ENCODE measurements at places on chromosomes 16 and 17.

GRCh38 chr16:2163211-2163881, 7.8 kb downstream of the TRAF7 start:
- DNase-seq = no peak

GRCh38 chr17:41211845-41212466, 14.5 kb upstream of the KRTAP9-2 start:
- peak; percentile 3 for DNase-seq

DNA sequence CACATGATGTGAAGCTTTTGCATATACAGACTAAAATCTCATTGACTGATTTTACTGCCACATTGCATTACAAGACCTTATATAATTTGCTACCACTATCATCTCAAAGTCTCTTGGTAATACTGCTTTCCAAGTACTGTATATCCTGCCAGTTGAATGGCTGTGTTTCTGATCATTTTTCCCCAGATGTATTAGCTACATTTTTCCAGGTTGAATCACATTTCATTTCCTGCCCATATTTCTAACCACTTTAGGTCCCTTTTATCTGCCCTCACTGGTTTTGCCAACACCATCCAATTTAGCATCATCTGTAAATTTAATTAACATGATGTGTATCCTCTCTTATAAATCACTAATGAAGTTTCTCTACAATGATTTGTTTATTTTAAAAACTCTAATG, 365.7 kb upstream of the PMFBP1 start:
- no peak for DNase-seq

GRCh38 chr16:6111390-6111789, 1013.8 kb upstream of the EEF2KMT start:
- DNase-seq = no peak

- DNase-seq = no peak
Measured at GRCh38 chr17:45640141-45640850, 143.8 kb upstream of the CRHR1 start.

- DNase-seq = no peak
Measured at GRCh38 chr16:89565506-89566372, 5.3 kb downstream of the RPL13 start.

DNA sequence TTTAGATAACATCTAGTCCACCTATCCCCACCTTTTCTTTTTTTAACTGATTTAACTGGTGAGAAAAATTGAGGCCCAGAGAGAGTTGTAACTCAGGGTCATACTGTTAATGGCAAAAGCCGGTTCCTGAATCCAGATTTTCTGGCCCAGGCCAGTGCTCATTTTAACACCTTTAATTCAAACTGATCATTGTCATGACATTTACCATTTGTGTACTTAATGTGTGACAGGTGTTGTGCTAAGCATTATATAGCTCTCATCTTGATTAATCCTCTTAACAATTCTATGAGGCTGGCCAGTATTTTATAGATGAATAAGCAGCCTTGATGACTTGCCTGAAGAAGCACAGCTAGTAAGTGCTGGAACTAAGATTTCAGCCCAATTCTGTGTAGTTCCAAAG, 14.4 kb downstream of the RHOT1 start:
- no peak for DNase-seq

GRCh38 chr17:4870855-4871254, 28.5 kb upstream of the C17orf107 start:
- DNase-seq = no peak

DNA sequence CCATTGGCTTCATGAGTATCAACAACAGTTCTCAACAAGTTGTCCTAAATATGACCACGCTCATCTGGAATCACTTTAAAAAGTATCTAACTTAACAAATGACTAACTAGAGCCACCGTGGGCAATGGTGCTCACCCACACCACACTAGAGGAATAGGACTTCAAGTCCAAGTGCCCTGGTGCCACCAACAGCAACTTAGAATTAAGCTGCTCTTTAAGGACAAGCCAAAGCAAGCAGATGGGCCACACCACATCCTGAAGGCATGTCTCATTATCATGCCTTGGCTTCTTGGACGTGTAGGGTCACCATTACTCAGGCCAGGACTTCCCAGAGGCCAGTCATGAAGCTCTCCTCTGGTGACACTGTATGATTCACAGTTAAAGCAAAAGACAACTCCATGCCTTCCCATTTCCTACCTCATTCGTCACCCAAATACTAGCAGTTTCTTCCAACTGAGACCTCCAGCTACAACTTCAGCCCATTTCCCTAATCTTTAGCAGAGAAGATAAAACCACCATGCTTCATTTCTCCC, 9.4 kb upstream of the SLC6A4 start:
- DNase-seq = no peak

- DNase-seq = no peak
Measured at GRCh38 chr17:9479964-9480363, 95.7 kb downstream of the STX8 start.

DNA sequence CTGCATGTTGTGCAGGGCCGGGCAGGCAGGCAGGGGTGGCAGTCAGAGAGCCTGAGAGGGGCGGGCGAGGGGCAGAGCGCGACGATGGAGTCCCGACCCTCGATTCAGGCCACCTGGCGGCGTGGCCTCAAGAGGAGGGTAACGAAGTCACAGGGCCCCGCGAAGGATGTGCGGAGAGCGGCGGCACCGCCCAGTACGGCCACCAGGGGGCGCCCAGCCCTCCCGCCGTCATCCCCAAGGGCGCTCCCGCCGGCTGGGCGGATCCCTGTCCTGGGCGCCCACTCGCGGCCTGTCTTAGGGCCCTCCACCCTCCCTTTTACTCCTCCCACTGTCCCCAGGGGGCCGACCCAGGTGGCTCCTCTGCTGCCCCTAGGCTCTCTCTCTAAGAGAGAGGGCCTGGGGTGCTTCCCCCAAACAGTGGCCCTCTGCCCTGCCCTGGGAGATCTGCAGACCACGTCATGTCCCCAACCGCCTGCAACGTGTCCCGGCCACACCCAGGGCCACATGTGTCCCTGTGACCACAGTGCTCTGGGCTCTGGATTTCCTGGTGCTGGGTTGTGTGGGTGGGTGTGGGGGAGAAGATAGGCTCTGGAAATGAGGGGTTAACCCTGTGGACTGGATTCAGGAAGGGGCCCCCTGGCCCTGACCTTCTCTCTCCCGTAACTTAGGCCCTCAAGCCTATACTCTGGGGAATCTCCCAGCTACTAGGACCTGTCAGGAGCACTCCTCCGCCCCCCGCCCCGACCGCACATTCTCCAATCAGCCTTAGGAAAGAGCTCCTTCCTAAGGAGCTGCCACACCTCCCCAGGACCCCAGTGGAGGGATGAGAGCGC, 5.9 kb downstream of the DPEP2 start:
- DNase-seq = no peak

- DNase-seq = no peak
Measured at GRCh38 chr17:5817475-5818395, 233.4 kb upstream of the NLRP1 start.

DNA sequence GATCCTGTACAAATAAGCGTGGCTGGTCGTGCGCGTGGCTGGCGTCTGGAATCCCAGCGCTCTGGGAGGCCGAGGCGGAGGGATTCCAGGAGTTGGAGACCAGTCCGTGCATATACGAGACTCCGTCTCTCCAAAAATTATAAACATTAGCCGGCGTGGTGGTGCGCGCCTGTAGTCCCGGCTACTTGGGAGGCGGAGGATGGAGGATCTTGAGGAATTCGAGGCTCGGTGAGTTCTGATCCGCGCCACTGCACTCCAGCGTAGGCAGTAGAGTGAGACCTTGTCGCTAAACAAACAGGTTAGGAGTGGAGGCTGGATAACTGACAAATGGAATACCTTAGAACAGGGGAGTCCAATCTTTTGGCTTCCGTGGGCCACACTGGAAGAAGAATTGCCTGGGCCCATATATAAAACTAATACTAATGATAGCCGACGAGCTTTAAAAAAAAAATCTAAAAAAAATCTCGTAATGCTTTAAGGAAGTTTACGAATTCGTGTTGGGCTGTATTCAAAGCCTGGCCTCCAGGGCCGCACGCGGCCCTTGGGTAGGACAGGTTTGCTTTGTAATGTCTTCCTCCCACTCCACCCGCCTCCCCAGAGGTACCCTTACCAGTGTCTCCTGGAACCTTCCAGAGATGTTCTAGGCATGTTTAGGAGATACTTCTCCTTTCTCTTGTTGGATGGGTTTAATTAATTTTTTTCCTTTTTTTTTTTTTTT, 909 bp upstream of the RSL1D1 start:
- no peak for DNase-seq

DNA sequence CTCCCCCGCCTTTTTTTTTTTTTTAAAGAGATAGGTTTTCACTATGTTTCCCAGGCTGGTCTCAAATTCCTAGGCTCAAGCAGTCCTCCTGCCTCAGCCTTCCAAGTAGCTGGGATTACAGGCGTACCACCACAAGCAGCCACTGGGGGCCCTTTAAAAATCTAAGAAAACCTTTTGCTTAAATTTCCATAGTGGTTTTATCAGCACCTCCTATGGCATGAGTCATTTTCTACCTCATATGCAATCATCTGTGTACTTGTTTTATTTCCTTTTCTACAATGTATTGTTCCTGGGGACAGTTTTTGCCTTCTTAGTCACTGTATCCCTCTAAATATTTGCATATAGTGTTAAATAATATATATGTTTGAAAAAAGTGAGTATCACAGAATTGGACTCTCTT, 29.2 kb downstream of the GNA13 start:
- no peak for DNase-seq

GRCh38 chr16:70437017-70437581, 1.8 kb downstream of the ST3GAL2 start:
- no peak for DNase-seq

GRCh38 chr17:10610884-10611283, 46.2 kb downstream of the MYH3 start:
- no peak for DNase-seq

DNA sequence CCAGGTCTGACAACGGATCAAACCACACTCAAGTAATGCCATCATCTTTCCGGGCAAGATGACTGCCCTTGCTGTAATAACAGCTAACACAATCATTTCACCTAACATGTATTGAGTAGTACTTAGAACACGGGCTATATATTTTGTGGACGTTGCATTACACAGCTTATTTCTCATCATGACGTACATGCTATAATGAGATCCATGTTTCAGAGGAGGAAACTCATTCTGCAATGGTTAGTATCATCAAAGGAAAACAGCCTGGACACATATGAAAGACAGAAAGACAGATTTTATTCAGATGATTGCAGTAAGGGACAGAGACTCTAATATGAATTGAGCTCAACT, 446.7 kb downstream of the HS3ST3B1 start:
- DNase-seq = no peak

DNA sequence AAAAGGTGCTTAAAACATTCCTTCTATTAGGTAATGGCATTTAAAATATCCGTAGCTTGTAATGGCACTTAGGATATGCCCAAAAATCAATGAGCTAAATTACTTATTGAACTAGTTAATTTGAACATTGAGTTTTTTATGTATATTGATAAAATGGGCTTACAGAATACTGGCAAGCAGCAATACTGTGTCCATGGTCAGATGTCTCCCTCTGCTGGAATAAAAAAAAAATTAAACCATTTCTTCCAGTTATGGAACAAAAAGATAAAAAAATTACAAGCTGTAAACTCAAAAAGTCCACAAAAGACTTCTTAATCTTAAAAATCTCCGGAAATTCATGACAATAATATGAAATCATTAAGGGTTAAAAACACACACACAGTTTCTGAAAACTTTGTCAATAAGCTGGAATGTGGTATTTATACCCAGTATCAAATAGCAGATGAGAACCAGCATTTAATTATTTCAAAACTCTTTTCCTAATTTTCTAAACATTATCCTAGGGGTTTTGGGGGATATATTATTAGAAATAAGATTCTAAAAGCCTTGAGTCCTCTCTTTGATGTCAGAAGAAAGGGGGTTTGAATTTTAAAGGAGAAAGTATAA, 21.5 kb upstream of the PSMD7 start:
- no peak for DNase-seq

DNA sequence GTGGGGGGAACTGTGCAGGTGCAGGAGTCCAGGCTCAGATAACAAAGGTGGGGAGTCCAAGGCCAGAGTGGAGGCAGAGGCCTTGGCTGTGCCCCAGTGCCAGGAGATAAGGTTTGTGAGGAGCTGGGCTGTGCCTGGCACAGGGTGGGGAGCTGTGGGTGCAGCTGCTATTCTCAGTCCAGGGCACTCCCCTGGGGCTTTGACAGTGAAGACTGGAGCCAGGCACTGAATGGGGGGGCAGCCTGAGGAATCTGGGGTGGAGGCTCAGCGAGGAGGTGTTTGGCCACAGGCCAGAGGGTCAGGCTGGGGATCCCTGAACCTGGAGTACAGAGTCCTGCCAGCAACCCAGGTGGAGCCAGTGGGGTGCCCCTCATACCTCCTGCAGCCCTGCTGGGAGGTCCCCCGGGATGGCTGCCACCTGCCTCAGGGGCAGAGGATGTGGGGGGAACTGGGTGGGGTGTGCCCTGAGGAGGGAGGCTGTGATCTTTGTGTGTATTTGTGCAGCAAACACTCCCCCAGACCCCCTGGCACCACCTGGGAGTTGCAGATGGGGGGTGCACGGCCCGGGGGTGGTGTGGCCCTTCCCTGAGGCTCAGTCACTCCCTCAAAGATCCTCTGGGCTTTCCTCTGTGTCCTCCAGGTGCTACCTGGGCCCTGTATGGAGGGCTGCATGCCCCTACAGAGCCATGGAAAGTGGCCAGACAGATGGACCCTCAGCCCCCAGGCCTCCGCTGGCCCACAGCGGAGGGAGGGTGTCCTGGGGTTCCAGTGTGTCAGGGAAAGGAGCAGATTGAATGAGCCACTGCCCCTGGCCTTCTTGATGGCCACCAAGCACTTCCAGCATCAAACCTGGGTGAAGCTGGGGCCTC, 44.5 kb upstream of the SMPD3 start:
- no peak for DNase-seq

- no peak for DNase-seq
Measured at GRCh38 chr16:86575754-86576557, 2.4 kb upstream of the FOXL1 start.

GRCh38 chr17:42886283-42887176, 14.1 kb upstream of the G6PC1 start:
- DNase-seq = no peak

DNA sequence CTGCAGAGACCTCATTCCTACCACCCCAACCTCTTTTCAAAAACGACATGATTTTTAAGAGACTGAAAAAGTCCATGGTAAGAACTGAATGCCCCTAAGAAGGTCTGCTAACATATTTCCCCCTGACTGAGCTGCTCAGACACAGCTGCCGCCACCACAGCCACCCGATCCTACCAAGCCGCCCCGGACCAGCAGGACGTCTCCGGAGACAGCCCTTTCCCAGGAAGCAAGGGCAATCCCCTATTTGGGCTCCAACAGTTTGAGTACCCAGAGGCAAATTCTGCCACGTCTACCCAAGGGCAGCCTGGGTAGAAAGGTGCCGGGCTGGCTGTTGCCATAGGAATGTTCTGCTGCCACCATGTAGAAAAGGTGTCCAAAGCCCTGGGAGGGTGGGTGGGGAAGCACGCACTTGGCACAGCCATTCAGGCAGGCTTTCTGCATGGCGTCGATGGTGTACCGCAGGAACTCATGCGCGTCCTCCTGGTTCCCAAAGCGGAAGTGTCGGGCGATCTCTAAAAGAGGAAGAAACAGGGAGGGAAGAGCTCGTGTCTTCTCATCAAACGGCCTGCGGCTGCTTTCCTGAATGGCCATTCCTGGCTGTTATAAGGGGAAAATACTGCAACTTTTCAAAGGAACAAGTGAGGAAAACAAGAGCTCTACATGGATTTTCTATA, 13.6 kb downstream of the USP36 start:
- DNase-seq = no peak

- DNase-seq = no peak
Measured at GRCh38 chr17:60665602-60666001, 12.0 kb upstream of the BCAS3 start.
